ENCODE measurements at places on chromosomes 3 and 15. TPM values are rescaled to one million over a fixed set of nuclear protein-coding genes. Genes with fewer than 3 reads are reported as not detected.

The ADAMTSL3 gene
- 40.4 TPM for polyA plus RNA-seq

The LTK gene
- polyA plus RNA-seq: 8.5 TPM

The COMMD2 gene
- 35.7 TPM for polyA plus RNA-seq

DNA sequence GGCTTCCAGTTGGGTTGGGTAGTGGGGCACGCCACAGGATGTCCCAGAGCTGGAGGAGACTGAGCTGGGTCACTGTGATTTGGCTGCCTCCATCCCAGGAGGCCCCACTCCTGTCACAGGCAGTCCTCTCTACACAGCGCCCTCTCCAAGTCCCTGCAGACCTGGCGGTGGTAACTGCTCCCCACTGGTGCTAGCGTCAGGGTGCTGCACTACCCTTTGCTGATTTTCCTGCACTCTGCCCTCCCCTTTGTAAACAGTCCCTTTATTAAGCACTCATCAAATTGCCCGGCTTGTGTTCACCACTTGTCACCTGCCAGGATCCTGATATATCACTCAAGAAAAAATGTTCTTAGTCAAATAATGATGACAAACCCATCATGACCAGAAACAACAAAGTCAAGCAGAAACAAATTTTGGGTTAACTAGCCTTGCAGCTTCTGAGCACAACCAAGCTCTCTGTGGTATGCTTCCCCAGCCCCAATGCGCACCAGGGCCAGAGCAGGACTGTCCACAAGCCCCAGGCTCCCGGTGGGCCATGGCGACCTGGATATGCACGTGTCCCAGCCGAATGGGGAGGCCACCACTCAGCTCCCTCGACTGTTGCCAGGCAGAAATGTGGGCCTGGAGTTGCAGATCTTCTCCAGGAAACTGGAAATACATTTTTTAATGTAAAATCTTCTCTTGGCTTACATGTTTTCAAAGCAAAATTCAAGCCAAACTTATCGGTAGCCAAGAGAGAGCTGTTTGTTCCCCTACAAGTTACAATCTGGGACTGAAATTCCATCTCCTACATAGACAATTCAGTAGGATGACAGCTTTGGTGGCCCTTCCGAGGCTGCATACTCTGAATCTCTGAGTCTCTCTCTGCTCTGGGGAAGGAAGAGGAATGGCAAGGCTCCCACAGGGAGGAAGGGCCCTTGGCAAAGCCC is 24.5 kb downstream of the MEGF11 start:
- no peak for DNase-seq

The GOLGA8R gene
- polyA plus RNA-seq: 3.7 TPM

GRCh38 chr3:179640469-179640868 is 12.4 kb upstream of the USP13 start:
- no peak for DNase-seq

DNA sequence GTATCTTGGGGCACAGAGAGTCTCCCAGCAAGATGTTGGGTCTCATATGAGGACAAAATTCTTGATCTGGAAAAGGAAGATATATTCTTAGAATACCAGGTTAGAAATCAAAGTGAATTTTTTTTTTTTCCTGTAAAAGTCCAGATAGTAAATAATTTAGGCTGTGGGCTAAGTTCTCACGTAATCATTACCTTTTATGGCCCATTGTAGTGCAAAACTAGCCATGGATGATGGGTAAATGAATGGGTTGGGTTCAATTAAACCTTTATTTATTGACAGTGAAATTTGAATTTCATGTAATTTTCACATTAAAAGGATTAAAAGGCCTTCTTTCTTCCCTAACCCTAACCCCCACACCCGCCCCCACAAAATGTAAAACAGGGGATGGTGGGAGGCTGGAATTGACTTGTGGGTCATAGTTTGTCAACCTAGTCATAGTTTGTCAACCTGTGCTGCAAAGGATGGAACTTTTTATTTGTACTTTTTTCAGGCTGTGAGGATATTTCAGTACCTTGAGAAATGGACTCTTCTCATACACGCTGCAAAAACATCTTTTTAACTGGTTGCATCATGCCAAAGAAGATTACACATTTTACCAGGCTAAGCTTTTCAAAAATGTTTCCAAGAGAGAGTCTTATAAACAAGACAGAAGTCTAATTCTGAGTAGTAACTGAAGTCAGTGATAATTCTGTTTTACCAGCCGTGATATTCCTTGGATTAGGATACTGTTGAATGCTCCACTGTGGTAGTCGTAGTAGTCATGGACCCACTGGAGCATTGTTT is 138.8 kb downstream of the AKAP13 start:
- DNase-seq: no peak

GRCh38 chr3:142660383-142660782 is 63.5 kb upstream of the TRPC1 start:
- DNase-seq: no peak

- DNase-seq: no peak
Measured at GRCh38 chr3:40800343-40800742, 275.6 kb downstream of the ZNF621 start.

GRCh38 chr15:93049914-93050578 is 39.0 kb downstream of the RGMA start:
- DNase-seq: no peak

The SPINT1 gene
- polyA plus RNA-seq: not detected

GRCh38 chr3:149969940-149970715 is 567 bp downstream of the PFN2 start:
- DNase-seq: peak; percentile 93

The ADAMTS7 gene
- polyA plus RNA-seq: 20.3 TPM

GRCh38 chr3:45786801-45787495 is 9.4 kb downstream of the SLC6A20 start:
- DNase-seq: no peak

The CYP1A2 gene
- polyA plus RNA-seq: not detected

DNA sequence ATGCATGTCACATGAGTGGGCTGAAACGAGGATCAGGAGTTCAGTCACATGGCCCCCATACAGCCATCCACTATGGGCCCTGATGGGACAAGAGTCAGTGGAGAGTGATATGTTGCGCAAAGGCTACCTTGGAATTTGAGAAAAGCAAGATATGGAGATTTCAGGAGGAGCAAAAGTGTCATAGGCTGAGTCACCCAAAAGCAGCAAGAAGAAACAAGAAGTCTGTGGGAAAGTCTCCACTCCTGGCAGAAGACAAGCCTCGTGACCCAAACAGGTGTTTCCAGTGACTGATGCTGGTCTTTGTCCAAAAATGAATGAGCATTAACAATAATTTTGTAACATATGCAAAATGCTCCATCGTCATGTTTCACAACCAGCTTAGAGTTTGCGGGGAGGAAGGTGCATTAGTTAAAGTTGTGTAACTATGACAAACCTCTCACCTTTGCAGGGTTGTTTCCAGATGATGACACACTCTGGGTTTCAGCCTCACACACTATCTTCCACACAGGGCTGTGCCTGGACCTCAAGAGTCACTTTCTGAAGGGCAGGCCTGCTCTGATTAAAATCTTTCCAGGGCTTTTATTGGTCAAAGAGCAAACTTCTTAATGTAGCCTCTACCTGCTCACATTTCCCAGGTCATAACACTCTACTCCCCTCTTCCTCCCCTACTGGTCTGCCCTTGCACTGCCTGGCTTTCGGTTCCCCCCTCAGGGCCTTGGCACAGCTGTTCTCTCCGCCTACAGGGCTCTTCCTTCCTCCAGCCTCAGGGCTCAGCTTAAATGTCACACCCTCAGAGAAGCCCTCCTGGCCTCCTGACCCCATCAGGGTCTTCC is 3.9 kb upstream of the DNASE1L3 start:
- DNase-seq: no peak

All from muscle of arm (tissue), 14 donors.